ENCODE measurements at places on chromosomes 5 and 9.

- no peak for DNase-seq
These were observed 5.4 kb downstream of the PUM3 start for GRCh38 chr9:2838371-2839000.

DNA sequence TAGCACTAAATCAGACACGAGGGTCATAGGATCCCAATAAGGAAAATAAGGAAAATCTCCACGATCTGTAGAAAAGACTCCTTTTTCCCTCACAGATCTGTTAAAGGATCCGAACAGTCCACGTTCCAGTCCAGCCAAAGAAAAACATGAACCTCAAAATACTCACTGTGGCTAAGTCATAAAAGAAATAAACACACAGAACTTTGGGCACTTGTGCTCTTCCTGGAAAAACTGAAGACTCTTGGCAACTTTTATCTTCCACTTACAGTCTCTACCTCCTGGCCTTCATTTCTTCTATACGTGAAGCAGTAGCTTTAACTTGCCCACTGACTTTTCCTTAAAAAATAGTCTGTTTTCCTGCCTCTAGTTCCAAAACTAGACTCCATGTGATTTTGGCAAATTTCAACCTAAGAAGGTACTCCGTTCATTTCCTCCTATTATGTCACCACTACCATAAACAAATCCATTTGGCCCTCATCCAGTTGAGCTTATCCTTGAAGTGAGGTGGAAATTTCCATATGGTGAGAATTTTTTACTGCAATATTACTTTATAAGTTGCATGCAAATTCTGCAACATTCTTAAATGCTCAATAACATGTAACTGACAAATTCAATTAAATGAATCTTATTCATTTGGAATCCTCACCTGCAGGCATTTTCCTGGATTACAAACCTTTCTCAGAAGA lies 5.3 kb upstream of the LHFPL2 start:
- DNase-seq = no peak

- no peak for DNase-seq
These were observed 60.2 kb upstream of the STARD4 start for GRCh38 chr5:111572561-111572960.

- no peak for DNase-seq
These were observed 84.0 kb upstream of the GOLGA1 start for GRCh38 chr9:125024917-125025316.

- no peak for DNase-seq
These were observed 131.3 kb upstream of the ARRDC3 start for GRCh38 chr5:91514400-91514799.

DNA sequence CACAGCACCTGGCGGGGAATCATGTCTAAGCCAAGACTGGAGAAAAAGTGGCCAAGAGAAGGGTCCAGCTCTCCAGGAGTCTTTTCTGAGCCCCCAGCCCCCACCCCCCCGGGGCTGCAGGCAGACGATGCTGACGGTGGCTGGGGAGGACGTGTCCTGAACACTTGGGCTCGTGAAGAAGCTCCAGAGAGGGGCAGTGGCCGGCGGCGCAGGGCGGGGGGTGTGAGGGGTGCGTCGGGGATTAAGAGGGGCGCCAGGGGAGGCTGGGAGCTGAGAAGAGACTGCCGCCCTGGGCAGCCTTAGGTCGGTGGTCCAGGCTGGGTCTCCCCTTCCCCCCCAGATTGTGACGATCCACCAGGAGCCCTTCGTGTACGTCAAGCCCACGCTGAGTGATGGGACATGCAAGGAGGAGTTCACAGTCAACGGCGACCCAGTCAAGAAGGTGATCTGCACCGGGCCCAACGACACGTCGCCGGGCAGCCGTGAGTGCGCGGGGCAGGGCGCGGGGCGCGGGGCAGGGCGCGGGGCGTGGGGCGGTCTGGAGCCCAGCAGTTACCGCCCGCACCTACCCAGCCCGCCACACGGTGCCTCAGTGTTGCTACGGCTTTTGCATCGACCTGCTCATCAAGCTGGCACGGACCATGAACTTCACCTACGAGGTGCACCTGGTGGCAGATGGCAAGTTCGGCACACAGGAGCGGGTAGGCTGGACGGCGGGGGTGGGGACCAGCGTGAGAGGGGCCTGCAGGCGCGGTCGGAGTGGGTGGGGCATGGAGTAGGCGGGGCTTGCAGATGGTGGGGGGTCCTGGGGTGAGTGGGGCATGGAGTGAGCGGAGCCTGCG lies 8.9 kb downstream of the LRRC26 start:
- DNase-seq = peak; percentile 62

DNA sequence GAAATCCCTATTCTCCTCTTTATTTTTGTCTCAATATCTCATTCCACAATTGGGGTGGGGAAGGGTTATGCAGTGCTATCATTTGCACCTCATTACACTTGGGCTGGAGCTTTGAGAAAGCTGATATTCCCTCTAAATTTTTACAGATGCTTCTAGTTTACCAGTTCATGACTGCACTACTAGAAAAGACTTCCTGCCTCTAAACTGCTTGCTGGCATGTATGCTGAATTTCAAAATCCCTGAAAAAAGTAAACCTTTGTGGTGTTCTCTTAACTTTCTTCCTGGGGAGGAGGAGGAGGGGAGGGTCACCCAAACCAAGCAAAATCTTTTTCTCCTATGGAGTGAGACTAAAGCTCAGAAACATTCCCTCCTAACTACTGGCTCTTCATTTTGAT lies 45.1 kb downstream of the BNC2 start:
- DNase-seq = no peak

DNA sequence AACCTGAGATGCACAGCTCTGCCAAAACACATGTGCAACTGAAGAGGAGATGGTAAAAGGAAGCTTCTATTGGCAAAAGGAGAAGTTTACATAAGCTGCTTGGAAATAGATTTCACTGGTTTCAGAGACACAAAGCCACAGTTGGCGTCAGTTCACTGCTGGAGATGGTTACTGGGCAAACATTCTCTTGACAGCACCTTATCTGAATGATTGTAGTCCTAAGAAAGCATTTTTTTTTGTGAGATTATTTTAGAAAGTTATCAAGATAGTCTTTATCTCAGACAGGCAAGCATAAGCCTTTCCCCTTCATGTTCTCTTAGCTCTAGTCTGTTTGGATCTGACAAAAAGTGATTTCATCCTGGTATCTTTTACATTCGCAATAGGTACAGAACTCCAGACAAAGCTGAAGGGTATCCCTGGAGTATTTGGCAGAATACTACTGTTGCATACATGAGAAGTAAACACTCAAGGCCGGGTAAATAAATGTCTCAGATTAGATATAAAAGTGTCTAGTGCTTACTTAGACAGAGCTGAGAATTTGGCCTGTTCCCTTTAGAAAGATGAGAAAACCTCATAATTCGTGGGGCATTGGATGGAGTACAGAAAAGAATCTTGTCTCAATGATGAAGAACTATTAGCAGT lies 1668.0 kb upstream of the NUDT12 start:
- DNase-seq = peak; percentile 65

- no peak for DNase-seq
These were observed 106.9 kb downstream of the GLDC start for GRCh38 chr9:6538666-6539071.

GRCh38 chr5:95773335-95774059 lies 42.4 kb downstream of the RHOBTB3 start:
- DNase-seq = no peak

GRCh38 chr5:78533356-78533755 lies 115.2 kb downstream of the LHFPL2 start:
- no peak for DNase-seq

GRCh38 chr9:83971485-83971884 lies 8.5 kb downstream of the HNRNPK start:
- no peak for DNase-seq

DNA sequence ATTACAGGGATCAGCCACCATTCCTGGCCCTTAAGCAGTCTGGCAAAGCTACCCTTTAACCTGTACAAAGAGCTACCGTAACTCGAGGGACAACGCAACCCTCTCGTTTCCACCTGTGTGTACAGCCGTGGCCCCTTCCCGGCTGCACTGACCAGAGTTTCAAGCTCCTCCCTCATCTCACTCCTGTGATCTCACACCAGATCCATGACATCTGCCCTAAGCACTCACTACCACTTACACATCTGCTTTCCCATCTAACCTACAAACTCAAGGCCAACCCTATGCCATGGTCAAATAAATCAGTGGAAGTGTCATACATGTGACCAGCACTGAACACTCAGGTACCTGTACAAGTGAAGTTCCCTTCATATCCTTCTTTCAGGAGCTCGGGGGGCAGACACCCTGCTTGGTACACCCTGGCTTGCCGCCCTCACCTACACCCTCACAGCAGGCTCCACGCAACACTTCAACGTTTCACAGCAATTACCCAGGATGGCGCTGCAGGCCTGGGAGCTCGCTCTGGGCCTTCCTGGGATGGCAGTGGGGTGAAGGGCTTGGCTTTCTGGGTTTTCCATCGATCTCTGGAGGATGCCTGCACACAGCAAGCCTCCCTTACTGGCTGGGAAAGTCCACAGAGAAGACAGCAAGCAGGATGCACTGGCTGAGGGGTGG lies 61.7 kb downstream of the PRRT1B start:
- no peak for DNase-seq

DNA sequence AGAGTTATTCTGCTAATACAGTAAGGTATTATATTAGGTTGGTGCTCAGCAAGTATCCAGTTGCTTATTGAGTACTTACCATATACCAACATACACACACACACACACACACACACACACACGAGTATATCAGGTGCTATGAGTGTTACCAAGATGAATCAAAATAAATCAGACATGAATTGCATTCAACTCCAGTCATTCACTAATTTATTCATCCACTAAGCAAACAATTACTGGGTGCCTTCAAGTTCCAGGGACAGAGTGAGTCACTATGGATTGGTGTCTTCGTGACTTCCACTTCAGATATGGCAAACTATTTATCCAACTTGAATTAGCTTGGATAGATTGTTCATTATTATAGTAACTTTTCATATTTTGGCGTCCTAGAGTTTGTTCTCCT lies 140.7 kb upstream of the SLC44A1 start:
- DNase-seq = no peak

DNA sequence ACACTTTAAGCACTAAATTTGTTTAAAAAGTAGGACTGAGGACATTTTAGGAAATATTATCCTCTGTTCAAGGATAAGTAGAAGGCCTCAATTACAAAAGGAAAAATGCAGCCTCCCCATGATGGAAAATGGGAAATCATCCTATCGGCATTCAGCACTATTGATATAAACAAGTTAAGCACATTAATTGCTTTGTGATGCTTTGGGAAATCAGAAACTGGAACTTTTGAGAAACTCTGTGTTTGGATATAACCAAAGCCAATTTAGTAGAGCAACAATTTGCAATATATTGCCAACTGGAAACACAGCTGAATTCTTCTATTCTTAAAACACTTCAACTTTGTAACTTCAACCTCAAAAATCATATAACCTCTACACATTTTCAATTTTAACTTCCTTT lies 65.2 kb upstream of the PTGER4 start:
- DNase-seq = no peak

DNA sequence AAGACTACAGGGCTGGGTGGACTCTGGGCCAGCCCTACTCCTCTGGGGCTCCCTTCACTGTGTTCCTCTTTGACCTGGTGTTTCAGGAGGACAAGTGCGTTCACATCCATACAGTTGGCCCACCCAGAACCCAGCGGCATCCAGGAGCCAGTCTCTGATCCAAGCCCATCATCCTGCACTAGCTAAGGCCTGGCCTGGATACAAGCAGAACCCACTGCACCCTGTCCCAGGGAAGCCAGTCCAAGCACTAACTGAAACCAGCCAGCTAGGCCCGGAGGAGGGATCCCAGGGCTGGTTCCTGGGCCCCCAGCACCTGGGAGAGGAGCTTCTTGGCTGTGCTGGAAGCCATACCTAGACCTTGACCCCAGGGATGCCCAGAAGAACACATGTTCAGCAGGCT lies 4.1 kb upstream of the GBGT1 start:
- DNase-seq = no peak

DNA sequence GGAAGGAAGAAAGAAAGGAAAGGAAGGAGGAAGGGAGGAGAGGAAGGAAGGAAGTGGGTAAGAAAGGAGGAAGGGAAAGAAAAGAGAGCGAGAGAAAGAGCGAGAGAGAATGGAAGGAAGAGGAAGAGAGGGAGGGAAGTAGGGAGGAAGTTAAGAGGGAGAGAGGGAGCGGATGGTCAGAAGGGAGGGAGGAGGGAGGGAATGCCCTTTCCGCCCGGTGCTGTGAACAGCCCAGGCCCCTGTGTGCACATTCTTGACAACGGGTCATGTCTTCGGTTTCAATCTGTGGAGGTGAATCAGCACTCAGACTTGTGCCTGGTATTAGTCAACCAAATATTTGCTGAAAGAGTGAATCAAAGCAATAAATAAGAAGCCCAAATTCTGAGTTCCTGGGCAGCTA lies 39.2 kb downstream of the PRUNE2 start:
- no peak for DNase-seq

DNA sequence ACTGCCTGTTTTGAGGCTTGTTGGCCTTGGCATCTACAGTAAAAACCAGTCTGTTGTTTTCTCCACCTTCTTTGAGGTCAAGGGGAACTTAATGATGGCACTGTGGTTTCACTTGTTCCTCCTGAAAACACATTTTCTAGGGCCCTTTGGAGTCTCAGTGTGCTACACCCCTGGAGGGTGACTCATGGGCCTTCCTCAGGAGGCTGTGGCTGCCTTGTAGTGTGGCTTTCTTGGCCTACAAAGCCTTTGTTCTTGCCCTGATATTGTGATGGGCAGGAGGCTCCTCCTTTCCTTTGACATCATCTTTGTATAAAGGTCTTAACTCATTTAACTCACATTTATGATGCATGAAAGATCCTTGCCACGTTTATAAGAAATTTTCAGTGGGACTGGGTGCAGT lies 56.3 kb upstream of the GPBP1 start:
- no peak for DNase-seq

GRCh38 chr9:33952066-33952465 lies 96.6 kb downstream of the UBAP2 start:
- no peak for DNase-seq

DNA sequence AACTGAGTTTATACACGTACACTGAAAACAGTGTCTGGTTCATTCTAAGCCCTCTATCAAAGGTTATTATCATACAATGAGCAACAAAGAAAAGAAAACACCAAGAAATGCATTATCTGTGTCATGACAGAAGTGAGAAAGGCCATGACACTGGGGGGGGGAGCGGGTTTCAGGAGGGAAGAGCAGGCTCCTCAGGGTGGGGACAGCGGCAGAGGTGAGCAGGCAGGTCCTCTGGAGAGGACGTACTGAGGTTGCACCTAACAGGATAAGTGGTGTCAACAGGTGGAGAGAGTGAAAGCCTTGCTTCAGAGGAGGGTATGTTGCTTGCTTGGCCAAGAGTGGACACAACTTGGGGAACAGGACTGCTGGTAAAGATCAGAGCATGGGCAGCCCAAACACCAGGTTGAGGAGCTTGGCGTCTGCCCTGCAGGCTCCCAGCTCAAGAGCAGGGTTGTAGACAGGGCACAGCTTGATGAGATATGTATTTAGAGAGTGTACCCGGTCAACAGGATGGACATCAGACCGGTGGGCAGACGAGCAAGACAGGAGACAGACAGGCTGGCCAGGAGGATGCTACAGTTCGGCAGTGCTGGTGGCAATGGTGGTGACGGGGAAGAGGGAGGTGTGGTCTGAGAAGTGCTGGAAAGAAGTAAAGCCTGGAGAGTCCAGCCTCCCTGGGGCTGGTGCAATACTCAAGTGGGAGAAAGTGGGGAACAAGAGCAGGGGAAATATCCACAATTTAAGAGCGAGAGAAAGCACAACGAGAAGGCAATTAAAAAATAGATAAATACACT lies 10.3 kb downstream of the WHRN start:
- no peak for DNase-seq

GRCh38 chr5:91228188-91228587 lies 154.9 kb downstream of the ARRDC3 start:
- DNase-seq = no peak

GRCh38 chr9:21833090-21833801 lies 30.8 kb downstream of the MTAP start:
- no peak for DNase-seq

- no peak for DNase-seq
These were observed 40.9 kb downstream of the TAS2R1 start for GRCh38 chr5:9589049-9589835.
